ENCODE measurements at places on chromosomes 6 and 20.

GRCh38 chr6:6969761-6970223 lies 138.0 kb upstream of the RREB1 start:
- no peak for DNase-seq

GRCh38 chr6:142913511-142914047 lies 31.4 kb downstream of the HIVEP2 start:
- no peak for DNase-seq

DNA sequence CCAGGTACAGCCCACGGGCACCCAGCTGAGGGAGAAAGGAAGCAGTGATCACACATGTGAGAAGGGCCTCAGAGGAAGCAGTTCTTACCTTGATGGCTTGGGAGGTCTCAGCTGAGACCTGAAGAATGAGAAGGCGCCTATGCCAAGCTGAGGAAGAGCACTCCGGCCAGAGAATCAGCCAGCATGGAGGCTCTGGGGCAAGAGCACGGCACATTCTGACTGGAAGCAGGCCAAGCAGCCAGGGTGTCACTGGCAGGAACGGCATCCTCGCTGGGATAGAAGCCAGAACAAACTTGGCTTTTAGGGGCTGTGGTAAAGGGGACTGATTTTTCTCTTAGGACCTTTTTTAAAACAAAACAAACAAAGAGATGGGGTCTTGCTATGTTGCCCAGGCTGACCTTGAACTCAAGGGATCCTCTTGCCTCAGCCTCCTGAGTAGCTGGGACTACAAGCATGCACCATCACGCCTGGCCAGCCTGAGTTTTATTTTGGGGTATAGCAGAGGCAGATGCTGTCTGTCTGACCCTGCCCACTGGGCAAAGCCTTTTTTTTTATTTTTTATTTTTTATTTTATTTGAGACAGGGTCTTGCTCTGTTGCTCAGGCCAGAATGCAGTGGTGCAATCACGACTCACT lies 17.6 kb downstream of the GHRH start:
- no peak for DNase-seq

DNA sequence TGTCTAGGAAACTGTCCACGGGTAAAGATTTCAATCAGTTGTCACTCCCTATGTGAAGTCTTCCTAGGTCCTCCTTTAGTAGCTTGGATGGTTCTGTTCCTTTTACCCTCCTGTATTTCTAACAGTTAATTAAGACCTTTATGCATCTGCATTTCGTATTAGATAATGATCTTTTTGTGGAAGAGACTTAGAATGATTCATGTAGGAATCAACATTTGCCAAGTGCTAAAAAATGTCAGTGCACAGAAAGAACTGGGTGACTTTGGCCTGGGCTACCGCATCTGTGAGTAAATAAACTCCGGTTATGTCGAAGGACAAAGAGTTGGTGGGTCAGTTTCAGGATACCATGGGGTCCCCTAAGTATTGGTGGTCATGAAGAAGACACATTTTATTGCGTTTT lies 918.0 kb downstream of the TFAP2A start:
- no peak for DNase-seq
